Peyer's patch (tissue), 4 donors: ENCODE measurements at places on chromosomes 1 and 21. TPM values are rescaled to one million over a fixed set of nuclear protein-coding genes. Genes with fewer than 3 reads are reported as not detected.

GRCh38 chr1:234396871-234397270, 23.6 kb downstream of the COA6 start:
- no peak for DNase-seq

- no peak for DNase-seq
These were observed 86.2 kb downstream of the CLIC6 start for GRCh38 chr21:34754690-34755647.

- peak; percentile 67 for DNase-seq
These were observed at the start of gene NPR1 for GRCh38 chr1:153678519-153679336. Gene NPR1 (plus strand): TSS chr1:153678688. CDS start chr1:153679109, 421 bp downstream.

The RSPH1 gene
- total RNA-seq, result 8.2 TPM

- DNase-seq, result peak; percentile 80
These were observed at the start of gene NPL for GRCh38 chr1:182789138-182790076. Gene NPL (plus strand): TSS chr1:182789773. CDS start chr1:182794372, 4,599 bp downstream.

The SLC50A1 gene
- 44.1 TPM for total RNA-seq
